Cerebellar nuclear complex (tissue), 1 donor: ENCODE measurements at places on chromosomes 2 and 18.

DNA sequence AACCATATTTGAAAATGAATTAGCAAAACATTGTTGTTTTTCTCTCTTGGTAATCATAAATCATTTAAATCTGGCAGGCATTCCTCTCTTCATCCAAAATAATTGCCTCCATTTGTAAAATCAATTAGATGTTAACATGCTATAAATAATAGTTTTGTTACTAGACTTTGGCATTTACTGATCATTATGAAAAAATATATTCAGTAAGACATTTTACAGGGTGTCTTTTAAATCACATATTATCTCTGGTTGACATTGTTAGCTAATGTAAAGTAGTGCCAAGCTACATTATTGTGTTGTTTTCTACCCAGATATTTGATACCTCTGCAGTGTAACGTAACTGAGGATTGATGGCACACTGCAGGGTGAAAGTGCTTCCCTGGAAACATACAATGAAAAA, 31.8 kb upstream of the DLX1 start:
- DNase-seq: no peak

DNA sequence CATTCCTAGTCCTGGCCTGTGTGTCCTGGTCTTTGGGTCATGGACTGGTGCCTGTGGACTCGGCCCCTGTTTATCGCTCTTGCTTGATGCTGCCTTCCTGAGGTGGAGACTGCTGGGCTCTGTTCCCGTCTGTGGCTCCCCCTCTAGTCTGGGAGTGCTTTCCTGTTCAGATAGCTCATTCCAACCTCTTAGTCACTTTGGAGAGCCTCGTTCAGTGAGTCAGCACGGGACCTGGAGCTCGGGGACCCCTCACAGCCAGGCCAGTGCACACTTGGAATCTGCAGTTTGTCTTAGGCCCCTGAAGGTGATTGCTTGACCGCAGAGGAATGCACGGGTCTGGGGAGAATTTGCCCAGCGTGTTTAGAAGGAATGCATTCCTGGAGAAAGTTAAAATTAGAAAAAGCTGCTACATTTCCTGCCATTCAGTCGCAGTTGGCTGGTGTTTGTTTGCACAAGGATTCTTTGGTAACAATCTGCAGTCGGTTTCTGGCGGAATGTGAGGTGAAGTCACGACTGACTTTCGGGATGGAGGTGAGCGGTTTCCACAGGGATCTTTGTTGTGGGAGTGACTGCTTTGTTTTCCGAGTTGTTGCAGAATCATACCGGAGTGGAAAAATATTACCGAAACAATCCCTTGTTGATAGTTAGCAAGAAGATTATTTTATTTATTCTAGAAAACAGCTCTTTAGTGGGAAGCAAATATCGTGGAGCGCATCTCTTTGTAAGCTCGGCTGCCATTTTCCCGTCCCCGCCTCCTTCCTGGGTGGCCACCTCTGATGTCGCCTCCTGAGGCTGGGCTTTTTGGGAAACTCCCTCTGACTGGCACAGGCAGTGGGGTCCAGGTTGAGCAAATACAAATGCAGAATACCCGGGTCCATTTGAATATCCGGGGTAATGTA, 29.6 kb downstream of the SH3BP4 start:
- DNase-seq: no peak

DNA sequence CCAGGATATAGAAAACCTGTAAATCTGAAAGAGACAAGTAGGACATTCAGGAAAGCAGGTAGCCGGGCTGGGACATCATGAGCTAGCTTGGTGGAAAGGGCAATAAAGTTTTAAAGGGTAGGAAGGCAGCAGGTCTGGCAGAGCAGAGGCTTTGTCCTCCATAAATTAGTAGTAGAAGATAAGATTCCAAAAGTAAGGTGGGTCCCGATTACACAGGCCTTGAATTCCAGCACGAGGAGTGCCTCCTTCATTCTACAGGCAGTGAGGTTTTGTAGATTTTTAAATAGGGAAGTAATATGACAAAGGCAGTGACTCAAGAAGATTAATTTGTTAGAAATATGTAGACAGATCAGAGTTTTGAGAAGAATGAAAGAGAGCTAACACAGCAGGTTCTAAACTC, 160.7 kb downstream of the DTNB start:
- DNase-seq: no peak

- DNase-seq: no peak
Observed at GRCh38 chr2:9498210-9498609, 23.9 kb downstream of the IAH1 start.

- DNase-seq: no peak
Observed at GRCh38 chr18:47748847-47749599, 181.4 kb downstream of the SMAD2 start.

- DNase-seq: no peak
Observed at GRCh38 chr2:43898134-43898837, 59.5 kb downstream of the ABCG8 start.

DNA sequence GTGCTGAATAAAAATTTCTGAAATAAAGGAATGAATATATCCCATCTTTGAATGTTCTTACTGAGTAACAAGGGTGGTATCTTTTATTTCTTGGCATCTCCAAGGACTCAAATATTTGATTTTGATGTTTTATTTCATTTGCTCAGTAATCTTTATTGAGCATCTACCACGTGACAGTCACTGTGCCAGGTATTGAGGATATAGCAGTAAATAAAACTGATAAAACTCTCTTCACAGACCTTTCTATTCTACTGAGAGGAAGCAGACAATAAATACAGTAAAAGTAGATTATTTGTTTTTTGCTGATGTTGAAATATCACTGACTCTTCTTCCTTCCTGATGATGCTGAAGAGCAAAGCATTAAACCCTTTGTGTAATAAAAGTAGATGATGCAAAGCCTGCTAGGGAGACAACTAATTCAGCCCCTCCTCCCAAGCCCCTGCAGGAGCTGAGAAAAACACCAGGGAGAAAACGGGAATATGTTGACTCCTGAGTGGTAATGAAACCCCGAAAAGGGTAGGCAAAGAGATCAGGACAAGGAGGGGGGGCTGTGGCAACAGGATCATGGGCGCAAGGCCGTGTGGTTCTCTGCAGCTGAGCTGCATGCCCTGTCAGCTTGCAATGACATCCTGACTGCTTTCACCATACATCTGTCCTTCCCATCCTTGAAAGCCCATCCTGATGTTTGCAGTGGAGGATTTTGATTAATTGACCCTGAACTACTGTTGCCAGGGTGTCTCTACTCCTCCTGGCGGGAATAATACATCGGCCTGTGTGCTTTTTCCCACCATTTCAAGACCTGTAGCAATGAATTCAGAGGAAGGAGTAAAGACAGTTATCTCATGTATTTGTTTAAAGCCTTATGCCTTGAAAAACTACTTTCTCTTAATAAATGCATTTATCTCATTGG, 117.4 kb downstream of the EML6 start:
- no peak for DNase-seq

- no peak for DNase-seq
Observed at GRCh38 chr2:33207151-33207740, 260.5 kb downstream of the LTBP1 start.

GRCh38 chr2:152600051-152600657, 117.1 kb downstream of the PRPF40A start:
- no peak for DNase-seq

DNA sequence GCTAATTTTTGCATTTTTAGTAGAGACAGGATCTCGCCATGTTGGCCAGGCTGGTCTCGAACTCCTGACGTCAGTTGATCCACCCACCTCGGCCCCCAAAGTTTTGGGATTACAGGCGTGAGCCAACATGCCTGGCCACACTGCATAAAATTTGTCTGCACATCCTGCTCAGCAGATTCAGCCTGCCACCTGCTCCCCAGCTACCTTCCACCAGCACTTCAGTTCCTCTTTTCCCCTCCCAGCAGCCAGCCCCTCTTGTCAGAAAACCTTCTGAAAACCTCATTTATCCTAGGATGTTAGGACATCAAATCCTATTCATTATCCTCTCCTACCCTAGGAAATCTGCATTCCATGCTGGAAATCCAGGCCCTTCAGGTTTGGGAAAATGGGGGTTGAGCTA, 99.4 kb upstream of the STPG4 start:
- no peak for DNase-seq

GRCh38 chr2:30361751-30362394, 85.2 kb upstream of the LCLAT1 start:
- no peak for DNase-seq

- no peak for DNase-seq
Observed at GRCh38 chr2:190583507-190584337, 49.2 kb upstream of the NEMP2 start.

DNA sequence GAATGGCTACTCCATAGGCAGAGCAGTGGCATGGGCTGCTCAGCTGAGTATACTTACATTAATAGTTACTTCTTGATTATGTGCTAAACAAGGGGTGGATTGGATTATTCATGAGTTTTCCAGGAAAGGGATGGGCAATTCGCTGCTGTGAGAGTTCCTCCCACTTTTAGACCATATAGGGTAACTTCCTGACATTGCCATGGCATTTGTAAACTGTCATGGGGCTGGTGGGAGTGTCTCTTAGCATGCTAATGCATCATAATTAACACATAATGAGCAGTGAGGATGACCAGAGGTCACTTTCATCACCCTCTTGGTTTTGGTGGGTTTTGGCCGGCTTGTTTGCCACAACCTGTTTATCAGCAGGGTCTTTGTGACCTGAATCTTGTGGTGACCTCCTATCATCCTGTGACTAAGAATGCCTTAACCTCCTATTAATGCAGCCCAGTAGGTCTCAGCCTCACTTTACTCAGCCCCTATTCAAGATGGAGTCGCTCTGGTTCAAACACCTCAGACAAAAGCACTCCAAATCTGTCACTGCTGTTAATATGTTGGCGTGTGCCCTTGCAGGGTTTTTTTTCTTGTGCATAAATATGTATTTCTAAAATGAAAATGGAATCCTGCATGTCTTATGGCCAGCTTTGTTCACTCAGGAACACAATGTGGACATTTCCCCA, 56.0 kb downstream of the CYBRD1 start:
- DNase-seq: no peak

DNA sequence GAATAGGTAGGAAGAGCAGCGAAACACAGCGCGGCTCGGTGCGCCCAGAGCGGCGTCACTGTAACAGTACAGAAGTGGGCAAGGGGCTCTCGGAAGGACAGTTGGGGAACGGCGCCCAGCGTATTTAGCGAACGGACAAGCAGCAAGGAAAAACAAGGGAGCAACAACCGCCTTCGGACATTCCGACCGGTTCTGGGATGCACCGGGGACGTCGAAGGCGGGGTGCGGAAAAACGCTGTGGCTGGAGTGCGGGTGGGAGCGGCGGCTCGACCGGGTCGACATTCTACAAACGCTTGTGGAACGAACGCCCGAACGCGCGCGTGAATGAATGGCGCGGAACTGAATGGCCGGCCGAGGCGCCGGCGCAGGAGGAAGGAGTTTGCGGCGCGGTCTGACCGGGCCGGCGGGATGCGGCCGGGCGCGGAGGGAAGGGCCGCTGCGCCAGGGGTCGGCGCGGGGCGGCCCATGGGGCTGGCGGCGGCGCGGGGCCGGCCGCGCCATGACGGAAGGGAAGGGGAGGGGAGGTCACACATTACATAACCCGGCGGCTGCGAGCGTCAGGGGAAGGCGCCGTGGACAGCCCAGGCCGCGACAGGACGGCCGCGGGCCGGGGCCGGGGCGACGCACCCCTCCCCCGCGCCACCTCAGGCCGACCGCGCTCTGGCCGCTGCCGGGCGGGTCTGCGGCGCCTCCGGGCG, 605 bp downstream of the REV1 start:
- no peak for DNase-seq

DNA sequence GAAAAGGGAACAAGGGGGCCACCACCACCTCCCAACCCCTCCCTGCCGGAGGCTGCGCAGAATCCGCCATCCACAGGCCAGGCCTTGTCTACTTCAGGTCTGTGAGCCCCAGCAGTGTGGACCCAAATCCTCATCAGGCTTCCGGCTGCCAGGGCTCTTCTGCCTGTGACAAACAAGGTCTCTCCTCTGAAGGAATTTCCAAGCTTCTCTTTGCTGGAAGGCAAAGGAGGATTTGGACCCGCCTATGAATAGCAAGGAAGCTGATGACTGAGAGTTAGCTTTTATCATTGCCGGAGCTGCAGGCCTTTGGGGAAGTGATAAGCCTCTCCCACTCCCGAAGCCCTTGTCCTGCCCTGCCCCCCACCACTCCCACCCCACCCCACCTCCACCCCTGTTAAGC, 93.7 kb upstream of the SH3BP4 start:
- no peak for DNase-seq

DNA sequence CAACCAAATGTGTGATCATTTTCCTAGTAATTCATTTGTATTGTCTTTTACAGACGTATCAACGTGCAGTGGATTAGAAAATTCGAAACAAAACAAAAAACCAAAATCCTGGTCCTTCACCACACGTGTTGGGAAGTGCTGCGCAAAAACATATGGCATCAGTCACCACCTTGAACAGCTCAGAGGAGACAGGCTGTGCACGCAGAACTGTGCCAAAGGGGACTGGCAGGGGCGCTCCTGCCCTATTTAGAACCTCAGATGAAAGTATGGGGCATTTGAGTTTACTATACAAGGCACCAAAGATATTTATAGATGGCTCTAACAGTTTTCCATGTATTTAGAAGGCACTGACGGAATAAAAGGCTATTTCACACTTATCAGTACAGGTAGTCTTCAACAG, 42.3 kb downstream of the NOL10 start:
- DNase-seq: peak; percentile 79

GRCh38 chr2:158378926-158379325, 77.6 kb downstream of the CCDC148 start:
- no peak for DNase-seq

- DNase-seq: no peak
Observed at GRCh38 chr2:137522620-137523011, 441.7 kb upstream of the HNMT start.

DNA sequence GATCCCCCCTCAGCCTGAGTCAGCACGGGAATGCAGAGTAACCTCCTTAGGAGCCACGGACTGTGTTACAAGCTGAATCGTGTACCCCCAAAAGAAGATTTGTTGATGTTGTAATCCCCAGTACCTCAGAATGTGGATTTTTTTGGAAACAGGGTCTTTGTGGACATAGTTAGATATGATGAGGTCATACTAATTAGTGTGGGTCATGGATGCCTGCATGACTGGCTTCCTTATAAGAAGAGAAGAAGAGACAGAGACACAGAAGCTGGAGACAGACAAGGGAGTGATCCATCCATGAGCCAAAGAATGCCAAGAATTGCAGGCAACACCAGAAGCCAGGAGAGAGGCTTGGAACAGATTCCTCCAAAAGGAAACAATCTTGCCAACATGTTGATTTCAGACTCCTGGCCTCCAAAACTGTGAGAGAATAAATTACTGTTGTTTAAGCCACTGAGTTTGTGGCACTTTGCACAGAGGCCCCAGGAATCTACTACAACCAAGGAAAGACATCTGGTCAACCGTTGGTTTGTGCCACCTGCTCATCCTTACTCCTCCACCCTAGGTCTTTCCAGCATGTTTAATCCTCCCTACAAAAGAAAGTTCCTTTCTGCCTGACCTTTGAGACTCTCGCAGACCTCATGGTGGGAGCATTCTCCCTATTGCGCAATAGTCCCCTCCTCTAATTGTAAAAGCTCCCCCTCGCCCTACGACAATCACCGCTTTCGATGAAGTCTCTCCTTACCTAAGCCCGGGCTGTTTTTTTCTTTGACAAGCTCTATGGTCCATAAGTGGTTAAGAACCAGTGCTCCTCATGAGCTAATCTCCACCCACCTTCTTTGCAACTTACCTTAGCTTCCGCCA, 91.6 kb downstream of the DNER start:
- DNase-seq: no peak
